ENCODE measurements at places on chromosomes 4 and X.
A peak's percentile ranks its signal among the peaks of the same experiment; 100 is the strongest.

GRCh38 chr4:10118048-10119004 is 1.7 kb upstream of the WDR1 start:
- DNase-seq, result no peak

DNA sequence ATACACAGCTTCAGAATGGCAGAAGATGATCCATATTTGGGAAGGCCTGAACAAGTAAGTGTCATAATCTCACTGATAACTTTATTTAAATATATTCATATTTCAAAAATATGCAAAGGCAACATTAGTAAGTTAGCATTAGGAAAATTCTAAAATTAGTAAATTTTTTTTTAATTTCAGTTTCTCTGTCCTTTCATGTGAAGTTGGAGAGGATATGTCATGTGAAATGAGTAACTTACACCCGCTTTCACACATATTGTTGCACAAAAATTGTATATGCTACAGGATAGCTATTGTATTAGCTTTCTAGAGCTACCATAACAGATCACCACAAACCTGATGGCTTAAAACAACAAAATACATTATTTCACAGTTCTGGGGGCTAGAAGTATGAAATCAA is 24.3 kb downstream of the NFKB1 start:
- DNase-seq, result no peak

GRCh38 chr4:23373261-23373660 is 516.6 kb downstream of the PPARGC1A start:
- no peak for DNase-seq

DNA sequence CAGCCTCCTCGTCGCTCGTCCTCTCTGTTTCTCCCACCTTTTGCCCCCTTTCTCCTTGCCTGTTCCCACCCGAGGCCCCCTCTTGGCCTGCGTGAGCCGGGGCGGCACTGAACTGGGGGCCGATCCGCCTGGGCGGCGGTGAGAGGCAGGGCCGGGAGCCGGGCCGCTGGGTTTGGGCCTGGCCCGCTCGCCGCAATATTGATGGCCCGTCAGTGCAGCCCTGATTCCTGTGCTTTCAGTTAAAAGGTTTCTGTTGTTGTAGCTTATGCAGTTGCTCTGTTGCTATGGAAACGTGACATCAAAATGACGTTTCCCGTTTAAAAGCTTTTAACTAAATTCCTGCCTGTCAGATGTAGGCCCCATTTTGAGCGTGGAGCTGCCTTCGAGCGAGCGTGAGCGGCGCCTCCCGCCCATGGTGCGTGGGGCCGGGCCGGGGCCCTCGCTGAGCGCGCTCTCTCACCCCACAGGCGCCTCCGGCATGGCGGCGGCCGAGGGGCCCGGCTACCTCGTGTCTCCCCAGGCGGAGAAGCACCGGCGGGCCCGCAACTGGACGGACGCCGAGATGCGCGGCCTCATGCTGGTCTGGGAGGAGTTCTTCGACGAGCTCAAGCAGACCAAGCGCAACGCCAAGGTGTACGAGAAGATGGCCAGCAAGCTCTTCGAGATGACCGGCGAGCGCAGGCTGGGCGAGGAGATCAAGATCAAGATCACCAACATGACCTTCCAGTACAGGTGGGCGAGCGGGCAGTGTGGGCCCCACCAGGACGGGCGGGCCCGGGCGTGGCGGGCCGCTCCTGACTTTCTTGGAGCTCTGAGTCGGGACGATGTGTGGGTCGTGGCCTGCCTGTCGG is at the start of gene MSANTD1:
TSS of gene MSANTD1 (plus strand) at position 349 of the 851 bp plus-strand sequence. CDS start at position 413, 64 bp downstream.
- no peak for DNase-seq

- DNase-seq, result no peak
Observed at GRCh38 chr4:158624889-158625478, 46.7 kb downstream of the C4orf46 start.

- no peak for DNase-seq
Observed at GRCh38 chrX:103651151-103651773, 22.5 kb downstream of the TCEAL1 start.

DNA sequence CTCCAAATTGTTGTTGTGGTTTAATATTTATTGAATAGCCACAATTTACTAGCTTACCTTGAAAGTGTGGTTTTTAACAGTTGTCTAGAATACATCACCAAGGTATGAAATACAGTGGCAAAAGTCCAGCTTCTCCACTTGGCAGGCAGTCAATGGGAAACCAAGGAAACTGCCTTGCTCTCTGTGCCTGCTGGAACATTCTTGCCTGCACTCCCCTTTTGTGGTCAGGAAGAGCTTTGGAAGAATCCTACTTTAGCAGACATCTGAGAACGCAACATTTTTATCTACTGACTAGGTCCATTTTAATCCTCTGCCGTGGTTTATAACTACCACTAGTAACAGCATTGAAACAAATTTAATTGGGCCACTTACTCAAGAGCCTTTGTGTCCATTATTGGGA is 64.5 kb downstream of the TENM3 start:
- peak; percentile 94 for DNase-seq

- peak; percentile 57 for DNase-seq
Observed at GRCh38 chrX:77442728-77443127, 4.5 kb upstream of the FGF16 start.

GRCh38 chrX:108064613-108065012 is 19.7 kb downstream of the VSIG1 start:
- DNase-seq, result no peak

- DNase-seq, result no peak
Observed at GRCh38 chr4:143351774-143352451, 15.2 kb downstream of the GAB1 start.

DNA sequence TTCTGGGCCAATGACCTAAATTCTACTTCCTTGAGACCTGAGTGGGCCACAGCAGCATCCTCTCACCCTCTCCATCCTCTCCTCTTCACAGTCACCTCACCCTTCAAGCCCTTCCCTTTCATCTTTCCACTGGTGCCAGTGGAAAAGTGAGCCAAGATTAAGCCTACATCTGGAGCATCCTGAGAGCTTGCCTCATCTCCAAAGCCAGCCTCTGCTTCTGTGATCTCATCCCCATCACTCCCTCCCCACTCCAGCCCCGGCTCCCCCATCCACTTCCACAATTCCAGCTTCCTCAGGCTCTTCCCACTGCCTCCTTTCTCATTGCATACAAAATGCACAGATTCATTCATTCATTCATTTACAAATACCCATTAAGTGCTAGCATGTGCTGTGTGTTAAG is 10.1 kb upstream of the RASL11B start:
- DNase-seq, result no peak

- no peak for DNase-seq
Observed at GRCh38 chr4:124427095-124427767, 285.3 kb downstream of the ANKRD50 start.

DNA sequence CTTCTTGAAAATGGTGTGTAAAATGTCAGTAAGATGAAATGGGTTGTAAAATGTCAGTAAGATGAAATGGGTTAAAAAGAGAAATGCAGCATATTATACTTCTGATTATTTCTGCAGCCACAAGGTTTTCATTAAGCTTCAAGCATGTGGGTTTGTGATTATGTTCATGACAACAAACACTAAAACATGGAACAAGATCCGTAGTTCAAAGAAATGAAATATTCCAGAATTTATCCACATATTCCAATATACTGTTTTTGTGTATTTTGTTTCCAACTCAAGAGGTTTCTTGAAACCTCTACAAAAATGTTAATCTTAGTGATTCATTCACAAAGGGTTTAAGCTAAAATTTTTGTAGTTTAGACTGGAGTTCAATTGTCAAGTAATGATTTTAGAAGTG is 84.0 kb downstream of the ADAMTS3 start:
- DNase-seq, result no peak

- no peak for DNase-seq
Observed at GRCh38 chrX:63275127-63275526, 76.0 kb downstream of the SPIN4 start.

DNA sequence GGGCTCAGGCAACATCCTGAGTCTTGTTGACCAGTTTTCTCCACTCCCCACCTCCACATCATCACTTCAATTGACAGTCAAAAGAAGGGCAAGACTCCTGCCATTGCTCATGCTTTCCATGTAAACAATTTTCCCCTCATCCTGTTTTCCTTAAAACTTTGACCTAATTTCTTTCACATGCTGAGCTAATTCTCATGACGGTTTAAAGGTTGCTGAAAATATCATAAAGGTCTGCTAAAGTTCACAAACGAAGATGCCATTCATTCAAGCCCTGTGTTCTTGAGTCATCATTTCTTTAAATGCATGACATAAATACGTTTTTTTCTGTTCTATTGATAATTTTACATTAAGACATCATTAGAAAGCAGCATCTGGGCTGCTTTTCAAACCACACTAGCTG is 353.9 kb downstream of the NKX6-1 start:
- no peak for DNase-seq

- DNase-seq, result no peak
Observed at GRCh38 chr4:101649790-101650515, 140.6 kb upstream of the BANK1 start.

- DNase-seq, result peak; percentile 96
Observed at GRCh38 chr4:122777846-122778673, 45.6 kb downstream of the BBS12 start.

GRCh38 chr4:7908668-7909067 is 31.0 kb downstream of the AFAP1 start:
- DNase-seq, result no peak

DNA sequence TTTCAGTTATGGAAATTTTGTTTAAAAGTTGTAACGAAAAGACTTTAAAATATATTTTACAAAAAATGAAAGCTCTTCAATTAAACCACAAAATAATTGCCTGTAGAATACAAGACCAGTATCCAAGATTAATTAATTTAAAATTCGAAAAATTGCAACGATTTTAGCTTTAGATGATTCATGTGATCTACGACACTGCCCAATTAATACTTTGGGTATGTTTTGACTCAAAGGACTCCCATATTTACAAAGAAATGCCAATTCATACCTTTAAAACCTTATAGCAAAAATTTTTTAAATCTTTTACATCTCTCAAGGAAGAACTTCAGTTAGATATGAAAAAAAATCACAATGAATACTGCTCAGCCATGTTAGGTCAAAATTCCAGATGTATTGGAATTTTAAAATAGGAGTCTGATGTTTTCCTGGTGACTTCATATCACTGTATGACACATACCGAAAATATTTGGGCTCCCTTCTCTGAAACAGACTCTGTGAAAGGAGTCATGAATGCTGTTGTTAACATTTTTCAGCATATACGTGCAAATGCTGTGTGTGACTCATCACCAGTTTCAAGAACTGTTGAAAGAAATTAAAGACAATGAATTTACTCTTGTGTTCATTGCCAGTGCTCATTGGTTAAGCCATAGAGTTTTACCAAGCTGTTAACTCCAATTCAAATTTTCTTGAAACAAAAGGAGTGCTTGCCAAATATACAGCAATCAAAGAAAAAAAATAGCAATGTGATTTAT is 13.8 kb upstream of the SMS start:
- DNase-seq, result peak; percentile 80

- no peak for DNase-seq
Observed at GRCh38 chr4:156771171-156771837, 200.3 kb downstream of the PDGFC start.

DNA sequence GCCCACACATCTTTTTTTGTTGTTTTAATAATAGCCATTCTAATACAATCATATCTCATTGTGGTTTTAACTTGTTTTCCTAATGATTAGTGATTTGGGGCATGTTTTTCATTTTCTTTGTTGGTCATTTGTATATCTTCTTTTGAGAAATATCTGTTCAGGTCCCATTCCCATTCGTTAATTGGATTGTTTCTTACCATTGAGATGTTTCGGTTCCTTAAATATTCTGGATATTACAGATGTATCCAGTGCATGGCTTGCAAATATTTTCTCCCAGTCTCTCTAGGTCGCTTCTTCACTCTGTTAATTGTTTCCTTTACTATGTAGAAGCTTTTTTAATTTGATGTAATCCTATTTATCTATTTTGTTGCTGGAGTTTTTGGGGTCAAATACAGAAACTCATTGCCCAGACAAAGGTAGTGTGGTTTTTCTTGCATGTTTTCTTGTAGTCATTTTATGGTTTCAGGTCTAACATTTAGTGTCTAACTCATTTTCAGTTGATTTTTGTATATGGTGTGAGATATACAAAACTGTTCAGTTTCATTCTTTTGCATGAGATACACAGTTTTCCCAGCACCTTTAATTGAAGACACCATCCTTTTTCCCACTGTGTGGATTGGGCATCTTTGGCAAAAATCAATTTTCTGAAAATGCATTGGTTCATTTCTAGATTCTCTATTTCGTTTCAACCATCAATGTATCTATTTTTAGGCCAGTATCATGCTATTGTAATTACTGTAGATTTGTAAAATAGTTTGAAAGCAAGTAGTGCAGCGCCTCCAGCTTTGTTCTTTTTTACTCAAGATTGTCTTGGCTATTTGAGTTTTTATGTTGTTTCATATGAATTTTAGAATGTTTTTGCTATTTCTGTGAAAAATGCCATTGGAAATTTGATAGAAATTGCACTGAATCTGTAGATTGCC is 195.9 kb downstream of the SCFD2 start:
- no peak for DNase-seq

- no peak for DNase-seq
Observed at GRCh38 chrX:46178763-46179162, 366.5 kb downstream of the ZNF674 start.

- DNase-seq, result no peak
Observed at GRCh38 chr4:153469031-153469430, 2.9 kb downstream of the TMEM131L start.

DNA sequence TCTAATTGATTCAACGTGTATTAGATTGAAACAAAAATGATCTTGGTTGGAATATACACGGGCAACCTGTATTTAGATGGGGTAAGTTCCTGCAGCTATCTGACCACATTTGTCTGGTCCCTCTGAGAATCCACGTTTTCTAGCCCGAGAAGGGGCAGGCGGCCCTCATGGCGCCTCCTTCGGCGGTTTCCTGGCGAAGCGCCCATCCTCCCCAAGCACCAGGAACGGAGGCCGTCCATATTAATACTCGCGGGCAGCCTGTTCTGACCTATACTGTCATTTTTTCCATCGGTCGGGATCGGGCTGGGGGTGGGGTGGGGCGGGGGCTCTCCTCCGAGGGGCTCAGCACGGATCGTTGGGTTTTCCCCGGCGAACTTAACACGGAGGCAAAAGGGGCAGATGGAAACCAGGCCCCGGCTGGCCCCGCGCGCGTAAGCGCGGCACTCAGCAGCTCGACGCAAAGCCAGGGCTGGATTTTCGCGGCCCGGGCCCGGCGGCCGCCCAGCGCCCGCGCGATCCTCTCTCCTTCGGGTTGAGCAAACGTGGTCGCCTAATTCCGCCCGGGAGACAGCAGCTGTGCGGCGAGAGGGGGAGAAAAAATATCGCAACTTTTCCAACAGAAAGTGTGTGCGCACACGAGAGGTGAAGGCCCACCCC is 77.2 kb upstream of the BCOR start:
- no peak for DNase-seq

DNA sequence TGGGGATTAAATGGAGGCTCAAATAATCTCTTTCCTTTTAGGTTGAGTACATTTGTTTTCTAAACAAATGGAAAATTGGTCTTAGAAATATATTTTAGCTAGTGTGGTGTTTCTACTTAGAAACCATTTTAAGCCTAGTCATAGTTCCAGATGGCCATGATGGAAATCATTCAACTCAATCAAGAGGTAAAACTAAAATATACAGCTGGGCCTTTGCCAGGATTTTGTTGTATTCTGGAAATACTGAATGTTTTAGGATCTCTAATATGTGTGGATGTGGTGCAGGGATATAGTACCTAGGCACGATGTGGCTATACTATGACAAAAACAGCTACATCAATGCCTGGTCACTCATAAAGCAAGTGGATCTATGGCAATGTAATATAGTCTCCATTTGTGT is 146.0 kb upstream of the BANK1 start:
- no peak for DNase-seq
